PC-3 (cell line): ENCODE measurements at places on chromosomes 7 and 10. TPM values are rescaled to one million over a fixed set of nuclear protein-coding genes. Genes with fewer than 3 reads are reported as not detected.

DNA sequence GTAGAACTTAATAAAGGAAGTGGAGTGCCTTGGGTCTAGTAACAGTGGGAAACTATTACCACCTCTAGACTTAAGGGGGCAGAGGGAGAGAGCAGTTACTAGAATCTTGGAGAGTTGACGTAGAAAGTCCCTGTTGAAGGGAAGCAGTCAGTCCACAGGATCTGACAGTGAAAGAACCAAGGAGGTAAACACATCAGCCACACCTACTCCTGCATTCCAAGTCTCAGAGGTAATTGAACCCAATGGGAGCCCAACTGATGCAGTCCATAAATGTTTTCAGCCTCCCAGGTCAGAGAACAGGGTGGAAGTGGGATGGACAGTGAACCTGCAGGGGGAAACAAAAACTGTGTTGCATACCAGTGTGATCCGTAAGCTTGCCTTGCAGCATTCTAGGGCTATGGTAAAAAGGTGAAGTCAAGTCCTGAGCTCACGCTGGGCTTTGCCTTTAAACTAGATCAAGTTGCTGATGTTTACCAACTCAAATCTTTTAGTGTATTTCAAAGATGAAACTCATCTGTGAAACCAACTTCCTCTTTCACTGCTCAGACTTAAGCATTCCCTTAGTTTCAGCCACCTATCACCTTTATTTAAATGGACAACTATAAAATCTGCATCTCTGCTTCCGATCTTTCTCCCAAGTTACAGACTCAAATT, 57.2 kb downstream of the SLC16A12 start:
- no peaks in the 10 kb centered on the region for H3K36me3 ChIP-seq
- no peak overlapping the region for H3K4me3 ChIP-seq
- no peak for DNase-seq
- no peak overlapping the region for H3K27ac ChIP-seq
- no peaks in the 10 kb centered on the region for H3K27me3 ChIP-seq

DNA sequence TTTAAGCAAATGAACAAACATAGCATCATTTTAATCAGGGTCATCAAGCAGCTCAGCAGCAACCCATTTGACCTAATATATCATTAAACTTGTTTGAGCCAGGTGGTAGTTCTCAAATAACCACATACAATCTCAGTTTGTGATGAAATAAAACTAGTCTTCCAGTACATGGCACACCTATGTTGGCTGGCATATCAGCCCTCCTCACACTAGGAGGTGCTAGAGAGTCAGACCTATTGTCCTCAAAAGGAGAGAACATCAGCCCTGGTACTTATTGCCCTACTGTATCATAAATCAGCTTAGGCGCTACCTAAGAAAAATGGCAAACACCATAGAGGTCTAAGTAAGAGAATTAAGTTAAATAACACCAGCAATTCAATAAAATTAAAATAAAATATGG, 81.7 kb downstream of the CABCOCO1 start:
- no peak overlapping the region for H3K4me3 ChIP-seq
- DNase-seq = peak; percentile 92
- H3K27me3 ChIP-seq = no peaks in the 10 kb centered on the region

DNA sequence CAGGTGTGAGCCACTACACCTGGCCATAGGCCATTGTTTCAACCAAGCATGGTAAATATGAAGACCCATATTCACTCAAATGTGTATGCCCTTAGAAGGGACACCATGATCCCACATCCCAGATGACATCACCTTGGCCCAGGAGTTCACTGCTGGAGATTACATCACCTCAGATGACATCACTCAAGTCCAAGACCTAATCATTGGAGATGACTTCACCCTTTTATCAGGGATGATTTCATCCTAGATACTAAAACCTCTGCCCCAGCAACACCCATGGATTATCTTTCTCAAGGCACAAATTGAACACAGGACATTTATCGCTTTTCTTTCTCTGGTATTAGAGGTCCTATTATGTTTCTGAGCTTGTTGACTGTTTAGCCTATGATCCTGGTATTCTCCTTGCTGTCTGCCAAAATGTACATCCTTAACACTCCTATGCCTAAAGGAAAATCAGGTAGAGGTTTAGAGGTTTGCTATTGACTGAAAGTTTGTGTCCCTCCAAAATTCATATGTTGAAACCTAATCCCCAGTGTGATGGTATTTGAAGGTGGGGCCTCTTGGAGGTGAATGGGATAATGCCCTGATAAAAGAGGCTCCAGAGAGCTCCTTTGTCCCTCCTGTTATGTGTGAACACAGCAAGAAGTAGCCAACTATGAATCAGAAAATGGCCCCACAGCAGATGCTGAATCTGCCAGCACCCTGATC, 9.8 kb upstream of the CYP2C18 start:
- DNase-seq = no peak
- no peaks in the 10 kb centered on the region for H3K4me1 ChIP-seq
- H3K4me3 ChIP-seq = no peak overlapping the region
- H3K27me3 ChIP-seq = peaks cover 6% of the 10 kb centered on the region; the same call in 1 of the 2 replicates

GRCh38 chr10:125154529-125154928, 5.8 kb downstream of the CTBP2 start:
- peak overlapping the region; percentile 82; the same call in 1 of the 2 replicates for H3K4me3 ChIP-seq
- H3K27ac ChIP-seq = peak overlapping the region; percentile 50
- H3K4me1 ChIP-seq = peaks cover 50% of the 10 kb centered on the region
- DNase-seq = no peak
- no peaks in the 10 kb centered on the region for H3K27me3 ChIP-seq
- H3K36me3 ChIP-seq = peaks cover 9% of the 10 kb centered on the region; the same call in 1 of the 2 replicates

GRCh38 chr7:25926009-25926408, 226.0 kb upstream of the NFE2L3 start:
- peaks cover 15% of the 10 kb centered on the region for H3K27me3 ChIP-seq
- H3K4me1 ChIP-seq = peaks cover 12% of the 10 kb centered on the region; the same call in 1 of the 2 replicates
- H3K36me3 ChIP-seq = no peaks in the 10 kb centered on the region
- no peak overlapping the region for H3K4me3 ChIP-seq

DNA sequence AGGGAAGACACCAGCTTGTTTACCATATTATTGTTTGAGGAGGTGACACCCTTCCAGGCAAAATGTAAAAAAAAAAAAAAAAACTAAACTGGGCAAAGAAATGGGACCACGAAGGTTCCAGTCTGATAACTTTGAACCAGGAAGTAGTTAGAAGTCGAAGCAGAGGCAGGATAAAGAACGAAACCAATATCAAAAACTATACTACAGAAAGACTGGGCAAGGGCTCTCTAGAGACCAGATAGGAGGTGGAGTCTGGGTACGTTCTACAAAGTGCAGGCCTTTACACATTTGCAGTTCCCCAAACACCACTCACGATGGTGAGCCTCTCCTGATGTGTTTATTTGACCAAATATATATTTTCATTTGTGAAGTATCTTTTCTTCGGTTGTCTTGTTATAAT, 125.7 kb upstream of the CDK1 start:
- peaks cover 30% of the 10 kb centered on the region for H3K4me1 ChIP-seq
- DNase-seq = no peak
- no peaks in the 10 kb centered on the region for H3K27me3 ChIP-seq
- no peak overlapping the region for H3K27ac ChIP-seq

DNA sequence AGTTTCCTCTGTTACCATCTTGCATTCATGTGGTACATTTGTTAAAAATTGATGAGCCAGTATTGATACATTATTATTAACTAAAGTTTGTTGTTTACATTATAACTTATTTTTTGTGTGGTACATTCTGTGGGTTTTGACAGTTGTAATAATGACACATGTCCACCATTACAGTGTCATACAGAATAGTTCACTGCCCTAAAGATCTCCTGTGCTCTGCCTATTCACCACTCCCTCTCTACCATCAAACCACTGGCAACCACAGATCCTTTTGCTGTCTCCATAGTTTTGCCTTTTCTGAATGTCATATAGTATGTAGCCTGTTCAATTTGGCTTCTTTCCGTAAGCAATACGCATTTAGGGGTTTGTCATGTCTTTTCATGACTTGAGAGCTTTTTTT, 156.9 kb downstream of the PHF14 start:
- H3K4me3 ChIP-seq = no peak overlapping the region
- no peaks in the 10 kb centered on the region for H3K4me1 ChIP-seq
- H3K27ac ChIP-seq = no peak overlapping the region
- no peaks in the 10 kb centered on the region for H3K27me3 ChIP-seq

DNA sequence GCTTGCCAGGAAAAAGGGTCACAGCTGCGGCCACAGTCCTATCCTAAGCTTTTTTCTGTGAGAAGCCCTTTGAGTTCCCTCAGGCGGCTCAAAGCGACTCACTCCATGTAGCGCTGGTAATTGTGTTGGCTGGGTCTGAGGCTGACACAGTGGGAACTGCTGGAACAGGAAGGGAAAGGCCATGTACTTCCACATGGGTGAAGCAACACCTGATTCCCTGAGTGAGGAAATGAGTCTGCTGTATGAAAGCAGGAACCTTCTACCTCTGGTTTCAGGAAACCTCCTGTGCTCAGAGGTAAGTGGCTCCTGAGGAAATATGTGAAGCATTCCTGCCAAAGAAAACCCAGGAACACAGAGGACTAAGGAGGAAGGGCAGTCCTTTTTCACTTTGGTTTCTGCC, 734.6 kb upstream of the SORCS1 start:
- peak; percentile 62 for DNase-seq
- H3K27ac ChIP-seq = peak overlapping the region; percentile 70
- H3K4me1 ChIP-seq = peaks cover 27% of the 10 kb centered on the region
- no peaks in the 10 kb centered on the region for H3K36me3 ChIP-seq
- H3K27me3 ChIP-seq = no peaks in the 10 kb centered on the region
- H3K4me3 ChIP-seq = no peak overlapping the region

DNA sequence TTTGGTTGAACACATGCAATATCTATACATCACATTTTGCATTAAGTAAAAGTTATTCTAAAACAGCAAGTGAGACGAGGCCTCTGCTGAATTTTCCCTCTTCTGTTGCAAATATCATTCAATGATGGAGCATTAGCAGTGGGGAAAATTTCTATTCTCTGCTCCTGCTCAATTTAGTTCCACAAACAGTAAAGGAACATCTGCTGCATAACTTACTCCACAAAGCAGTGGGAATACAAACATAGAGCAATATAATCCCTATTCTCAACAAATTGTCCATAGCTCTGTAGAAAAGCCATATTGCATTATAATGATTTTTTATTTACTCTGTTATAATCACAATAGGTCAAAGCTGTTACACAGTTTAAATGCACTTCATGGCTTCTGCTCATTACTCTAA, 5.9 kb downstream of the AGR3 start:
- no peak overlapping the region for H3K4me3 ChIP-seq
- H3K36me3 ChIP-seq = no peaks in the 10 kb centered on the region
- no peaks in the 10 kb centered on the region for H3K27me3 ChIP-seq
- no peak for DNase-seq

The AQP1 gene
- 0.81 and 1.2 TPM in 2 replicates for total RNA-seq

The CLEC5A gene
- not detected in 2 replicates for total RNA-seq

The GTF2IRD1 gene
- 14.9 and 21.9 TPM in 2 replicates for total RNA-seq
